ENCODE measurements at places on chromosomes 16 and 17.

DNA sequence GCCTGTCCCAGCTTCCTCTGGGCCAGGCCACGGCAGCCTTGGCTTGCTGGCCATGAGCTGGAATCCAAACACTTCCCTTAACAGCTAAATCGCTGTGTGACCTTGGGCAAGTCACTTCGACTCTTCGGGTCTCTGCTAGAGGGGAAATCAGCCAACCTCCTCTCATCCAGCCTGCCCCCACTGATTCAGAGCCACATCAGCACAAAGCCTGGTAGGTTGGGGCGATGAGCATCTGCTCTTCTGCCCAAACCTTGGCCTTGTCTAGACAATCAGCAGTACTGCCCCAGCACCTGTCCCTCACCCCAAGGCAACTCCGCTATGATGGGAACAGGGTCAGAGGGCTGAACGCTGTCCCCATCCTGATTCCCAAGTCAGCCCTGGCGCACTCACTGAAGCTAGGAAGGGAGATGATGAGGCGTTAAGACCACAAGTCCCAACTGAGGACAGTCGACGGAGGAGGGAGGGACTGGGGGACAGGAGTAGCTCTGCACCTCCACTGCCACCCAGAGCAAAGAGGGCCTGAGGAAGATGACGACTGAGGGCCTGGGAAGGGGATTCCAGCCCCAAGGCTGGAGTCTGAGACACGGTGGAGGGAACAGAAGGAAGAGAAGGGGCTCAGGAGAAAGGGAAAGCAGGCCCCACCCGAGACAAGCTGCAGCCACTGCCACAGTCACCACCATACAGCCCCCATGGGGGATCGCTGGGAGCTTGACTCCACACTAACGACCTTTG lies 1.3 kb downstream of the CLUH start:
- DNase-seq = no peak

- peak; percentile 49 for DNase-seq
Observed at GRCh38 chr16:63361032-63361624, 1324.9 kb upstream of the CDH8 start.

- no peak for DNase-seq
Observed at GRCh38 chr16:69182730-69183416, 4.1 kb upstream of the SNTB2 start.

GRCh38 chr16:83899272-83899897 lies 470 bp downstream of the MLYCD start:
- no peak for DNase-seq

DNA sequence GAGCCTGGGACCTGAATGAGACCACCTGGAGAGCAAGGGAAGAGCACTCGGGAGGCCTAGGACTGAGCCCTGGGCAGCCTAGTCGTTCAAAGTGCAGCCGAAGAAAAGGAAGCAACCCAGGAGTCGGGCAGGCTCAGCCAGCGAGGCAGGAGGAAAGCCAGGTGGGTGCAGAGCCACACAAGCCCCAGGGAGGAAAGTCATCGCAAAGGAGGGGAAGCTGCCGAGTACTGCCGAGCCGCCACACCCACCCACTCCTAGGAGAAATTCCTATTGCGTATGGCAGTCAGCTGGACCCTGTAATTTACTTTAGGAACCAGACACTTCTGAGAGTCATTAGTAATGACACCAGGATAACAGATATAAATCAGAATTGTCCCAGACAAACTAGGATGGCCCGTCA lies 187.6 kb downstream of the KATNIP start:
- DNase-seq = no peak

DNA sequence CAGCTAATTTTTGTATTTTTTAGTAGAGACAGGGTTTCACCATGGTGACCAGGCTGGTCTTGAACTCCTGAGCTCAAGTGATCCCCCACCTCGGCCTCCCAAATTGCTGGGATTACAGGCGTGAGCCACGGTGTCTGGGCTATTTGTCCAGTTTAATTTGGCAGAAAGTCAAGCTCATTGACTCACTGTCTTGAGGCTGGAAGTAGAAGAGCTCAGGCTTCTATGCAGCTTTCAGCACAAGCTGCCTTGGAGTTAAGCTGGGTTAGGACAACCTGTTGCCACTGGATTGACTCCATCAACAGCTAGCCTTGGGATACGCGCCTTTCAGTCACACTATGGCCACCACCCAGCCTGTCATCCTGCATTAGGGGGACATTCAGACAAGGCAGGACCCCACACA lies 76.2 kb upstream of the DNAH17 start:
- no peak for DNase-seq

DNA sequence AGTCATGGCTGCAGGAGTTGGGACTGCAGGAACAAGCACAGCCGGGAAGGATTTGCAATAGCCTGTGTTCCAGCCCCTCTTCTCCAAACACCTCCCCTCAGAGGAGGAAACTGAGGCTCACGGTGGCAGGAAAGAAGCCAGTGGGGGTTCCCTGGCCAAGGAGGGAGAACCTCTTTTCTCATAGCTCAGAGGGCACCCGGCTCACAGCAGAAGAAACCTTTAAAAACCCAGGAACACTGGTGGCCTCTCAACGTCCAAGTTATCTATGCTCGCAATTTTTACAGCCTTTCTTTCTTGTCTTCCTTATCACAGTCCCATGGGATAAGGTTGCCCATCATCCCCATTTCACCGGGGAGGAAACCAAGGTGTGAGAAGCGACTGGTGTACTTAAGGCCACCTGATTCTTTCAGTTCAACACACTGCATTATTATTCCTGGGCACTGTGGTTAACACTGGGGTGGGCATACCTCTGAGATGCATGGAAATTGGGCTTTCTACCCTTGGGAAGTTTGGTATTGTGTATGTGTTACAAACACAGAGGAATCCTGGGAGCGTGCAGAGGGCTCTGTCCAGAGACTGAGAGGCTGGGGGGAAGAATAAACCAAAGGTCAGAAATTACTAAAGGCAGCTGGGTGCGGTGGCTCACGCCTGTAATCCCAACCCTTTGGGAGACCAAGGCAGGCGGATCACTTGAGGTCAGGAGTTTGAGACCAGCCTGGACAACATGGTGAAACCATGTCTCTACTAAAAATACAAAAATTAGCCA lies 791 bp upstream of the ZNF629 start:
- no peak for DNase-seq

- DNase-seq = no peak
Observed at GRCh38 chr16:84074721-84075120, 32.1 kb upstream of the SLC38A8 start.

- DNase-seq = no peak
Observed at GRCh38 chr16:22071331-22071910, 20.9 kb upstream of the VWA3A start.

DNA sequence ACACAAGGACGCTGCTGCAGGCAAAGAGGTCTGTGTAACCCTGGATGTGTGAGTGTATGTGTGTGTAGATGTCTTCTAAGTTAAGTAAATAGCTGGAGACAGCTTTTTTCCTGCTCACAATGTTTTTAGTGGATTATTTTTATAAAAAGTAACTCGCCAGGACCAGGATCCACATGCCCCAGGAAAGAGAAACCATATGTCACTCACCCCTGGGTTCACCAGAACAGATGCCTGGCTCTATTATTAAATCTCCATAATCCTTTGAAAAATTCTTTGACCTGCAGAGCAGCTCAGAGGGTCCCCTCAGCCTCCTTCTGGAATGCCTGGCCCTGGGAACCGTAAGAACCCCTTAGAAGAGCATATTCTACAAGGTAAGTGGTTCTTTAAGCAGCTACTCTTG lies 18.0 kb downstream of the ABCC12 start:
- no peak for DNase-seq

GRCh38 chr17:32551186-32551955 lies 64.6 kb downstream of the CDK5R1 start:
- peak; percentile 72 for DNase-seq
